ENCODE measurements at places on chromosomes 16 and 17.

GRCh38 chr16:85348911-85349334 lies 236.7 kb upstream of the CIBAR2 start:
- DNase-seq: no peak

DNA sequence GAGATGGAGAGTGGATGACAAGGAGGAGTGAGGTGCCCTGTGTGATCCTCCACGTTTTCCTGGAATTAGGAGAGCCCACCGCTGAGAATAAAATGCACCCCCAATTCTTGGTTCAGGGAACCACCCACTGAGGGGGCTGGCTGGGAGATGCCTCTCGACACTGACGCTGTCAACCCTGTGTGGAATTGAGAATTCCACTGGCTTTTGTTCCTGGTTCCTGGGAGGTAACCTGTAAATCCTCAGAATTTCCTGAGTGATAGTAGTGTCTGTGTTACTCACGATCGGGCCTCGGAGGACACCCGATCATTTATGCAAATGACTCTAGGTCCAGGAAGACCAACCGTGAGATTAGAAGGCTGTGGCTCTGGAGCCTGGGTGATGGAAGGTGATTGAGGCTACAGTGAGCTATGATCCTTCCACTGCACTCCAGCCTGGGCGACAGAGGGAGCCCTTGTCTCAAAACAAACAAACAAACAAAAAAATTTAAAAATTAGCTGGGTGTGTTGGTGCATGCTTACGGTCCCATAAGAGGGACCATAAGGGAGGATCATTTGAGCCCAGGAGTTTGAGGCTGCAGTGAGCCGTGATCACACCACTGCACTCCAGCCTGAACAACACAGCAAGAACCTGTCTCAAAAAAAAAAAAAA lies 11.7 kb upstream of the PRPSAP1 start:
- DNase-seq: no peak

- peak; percentile 85 for DNase-seq
Observed at GRCh38 chr17:7478276-7479212, 887 bp downstream of the ZBTB4 start.

- no peak for DNase-seq
Observed at GRCh38 chr16:8375232-8375587, 215.1 kb downstream of the TMEM114 start.

DNA sequence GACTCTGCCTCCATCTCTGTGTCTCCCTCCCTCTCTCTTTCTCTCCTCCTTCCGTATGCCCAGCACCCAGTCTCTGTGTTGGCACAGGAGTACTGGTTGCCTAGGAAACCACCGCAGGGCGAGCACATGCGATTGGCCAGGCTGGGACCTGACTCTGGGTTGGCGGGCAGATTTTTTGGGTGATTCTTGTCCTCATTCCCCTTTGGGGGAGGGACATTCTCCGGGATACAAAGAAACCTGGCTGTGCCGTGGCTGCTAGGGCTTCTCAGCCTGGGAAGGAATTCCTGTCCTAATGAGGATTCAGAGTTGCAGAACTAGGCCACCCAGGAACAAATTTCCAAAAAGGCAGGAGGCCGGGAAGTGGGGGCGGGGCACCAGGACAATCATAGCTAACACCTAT lies 168.9 kb downstream of the SHISA9 start:
- no peak for DNase-seq
